ENCODE measurements at places on chromosomes 3 and 15.

DNA sequence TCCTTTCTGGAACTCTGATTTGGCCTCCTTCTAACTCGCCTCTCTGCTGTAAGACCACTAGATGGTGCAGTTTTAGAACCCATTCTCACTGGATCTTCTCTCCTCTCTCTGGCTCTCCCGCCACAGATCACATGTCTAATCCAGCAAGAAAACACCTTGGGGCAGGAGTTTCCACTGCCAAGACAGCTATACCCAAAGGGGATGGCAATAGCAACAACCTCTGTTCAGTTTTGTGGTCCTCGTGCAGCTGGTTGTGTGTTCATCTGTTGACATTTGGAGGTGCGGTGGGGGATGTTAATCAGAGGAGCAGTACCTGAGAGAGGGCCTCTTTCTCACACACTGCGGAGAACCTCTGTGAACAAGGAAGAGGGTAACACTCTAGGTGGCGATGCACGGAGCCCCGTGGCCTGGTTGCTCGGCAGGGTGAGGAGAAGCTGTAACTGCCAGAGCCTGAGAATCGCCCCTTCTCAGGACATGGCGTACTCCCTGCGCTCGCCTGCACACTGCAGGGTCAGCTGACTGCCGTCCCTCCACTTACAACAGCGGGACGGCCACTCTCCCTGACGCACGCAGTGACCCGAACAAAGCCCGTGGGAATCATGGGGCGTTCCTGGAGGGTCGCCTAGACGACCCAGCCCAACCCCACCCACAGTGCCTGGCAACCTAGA is at the start of gene TEX55:
Gene TEX55, plus strand, starts transcription at position 666 of the 668 bp plus-strand sequence. CDS start 25 bp downstream, outside the sequence.
- peak; percentile 79 for DNase-seq

- no peak for DNase-seq
Measured at GRCh38 chr3:9280451-9281219, 31.2 kb upstream of the SRGAP3 start.

DNA sequence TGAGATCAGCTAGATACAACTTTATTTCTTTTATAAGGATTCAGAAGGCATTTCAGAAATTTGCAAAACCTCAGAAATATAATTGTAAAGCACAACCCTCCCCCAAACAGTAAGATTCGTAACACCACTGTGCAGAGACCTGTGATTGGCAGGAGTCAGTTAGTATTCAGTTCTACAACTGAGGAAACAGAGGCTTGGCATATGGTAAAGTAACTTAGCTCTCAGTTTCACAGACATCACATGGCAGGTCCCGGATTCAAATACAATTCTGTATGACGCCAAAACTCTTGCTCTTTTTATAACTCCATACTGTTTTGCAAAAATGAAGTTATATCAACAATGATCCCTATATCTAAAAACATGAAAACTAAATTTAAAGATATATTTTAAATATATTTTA is 225.6 kb upstream of the LMCD1 start:
- DNase-seq: no peak

DNA sequence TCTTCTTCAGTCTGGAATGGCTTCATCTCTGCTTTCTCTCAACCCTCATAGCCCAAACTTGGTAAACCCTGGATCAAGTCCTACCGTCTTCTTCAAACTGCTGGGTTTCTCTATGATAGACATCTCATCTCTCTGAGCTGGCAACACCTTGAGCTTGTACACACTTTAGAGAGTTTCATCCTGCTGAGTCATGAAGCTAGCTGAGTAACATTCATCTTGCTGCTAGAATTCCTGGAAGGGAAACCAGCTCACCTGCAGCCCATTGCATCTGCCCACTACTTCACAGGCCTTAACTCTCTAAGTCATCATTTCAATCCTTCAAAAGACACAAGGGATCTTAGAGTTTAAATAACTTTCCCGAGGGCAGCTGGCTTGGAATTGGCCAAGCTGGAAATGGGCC is 175.5 kb upstream of the RORA start:
- no peak for DNase-seq

DNA sequence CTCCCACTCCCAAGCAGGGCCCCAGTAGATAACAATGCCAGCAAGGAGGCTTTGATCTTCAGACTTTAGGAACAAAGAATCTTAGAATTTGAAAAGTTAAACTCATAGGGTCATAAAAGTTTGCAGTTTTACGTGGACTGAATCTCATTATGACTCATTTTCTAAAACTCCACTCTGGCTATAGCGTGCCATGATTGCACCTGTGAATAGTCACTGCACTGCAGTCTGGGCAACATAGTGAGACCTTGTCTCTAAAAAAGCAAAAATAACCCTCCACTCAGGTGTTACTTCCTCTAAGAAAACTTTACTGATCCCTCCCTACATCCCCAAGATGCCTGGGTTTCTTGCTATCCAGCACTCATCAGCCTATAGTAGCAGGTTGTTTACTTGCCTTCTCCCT is 104.5 kb downstream of the IL20RB start:
- no peak for DNase-seq

DNA sequence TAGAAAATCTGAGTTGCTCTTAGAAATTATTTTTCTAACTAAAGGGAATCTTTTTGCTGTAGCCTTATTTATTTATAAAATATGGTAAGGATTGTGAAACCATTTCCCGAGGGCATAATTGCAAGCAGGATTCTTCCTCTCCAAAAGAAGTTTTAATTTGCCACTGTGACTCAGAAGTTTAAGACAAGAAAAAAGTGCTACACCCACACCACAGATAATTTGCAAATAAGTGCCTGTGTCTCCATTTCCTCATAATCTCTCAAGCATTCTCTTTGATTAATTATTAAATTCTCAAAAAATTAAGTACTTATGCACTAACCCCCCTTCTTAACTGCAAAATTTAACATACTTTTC is 43.6 kb downstream of the RASA2 start:
- DNase-seq: no peak

- peak; percentile 14 for DNase-seq
Measured at GRCh38 chr15:70507772-70508371, 255.5 kb downstream of the UACA start.

GRCh38 chr15:63826528-63826927 is 7.2 kb downstream of the HERC1 start:
- no peak for DNase-seq

GRCh38 chr3:73520931-73521461 is 103.7 kb downstream of the PDZRN3 start:
- no peak for DNase-seq

- no peak for DNase-seq
Measured at GRCh38 chr3:14518893-14519292, 21.2 kb downstream of the GRIP2 start.

- DNase-seq: no peak
Measured at GRCh38 chr3:183266454-183266853, 13.4 kb downstream of the B3GNT5 start.

- DNase-seq: no peak
Measured at GRCh38 chr15:74816624-74817369, 4.2 kb downstream of the LMAN1L start.

DNA sequence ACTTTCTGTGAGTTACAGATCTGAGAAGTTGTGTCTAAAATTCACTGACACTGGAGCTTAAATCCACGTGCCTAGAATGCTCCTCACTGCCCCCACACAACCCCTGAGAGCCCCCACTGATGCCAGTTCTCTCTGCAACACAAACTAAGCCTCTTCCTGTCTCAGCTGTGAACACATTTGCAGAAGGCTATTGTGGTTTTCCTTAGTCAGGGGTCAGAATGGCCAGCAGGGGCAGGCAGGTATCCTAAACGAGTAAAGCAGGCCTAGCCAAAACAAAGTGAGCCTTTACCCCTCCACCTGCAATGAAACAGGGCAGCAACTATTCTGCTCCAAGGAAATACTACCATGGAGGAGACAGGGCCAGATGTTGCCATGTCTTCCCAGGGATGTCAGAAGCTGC is 78.6 kb downstream of the FHIT start:
- no peak for DNase-seq

- no peak for DNase-seq
Measured at GRCh38 chr15:39131609-39132008, 449.3 kb upstream of the THBS1 start.

DNA sequence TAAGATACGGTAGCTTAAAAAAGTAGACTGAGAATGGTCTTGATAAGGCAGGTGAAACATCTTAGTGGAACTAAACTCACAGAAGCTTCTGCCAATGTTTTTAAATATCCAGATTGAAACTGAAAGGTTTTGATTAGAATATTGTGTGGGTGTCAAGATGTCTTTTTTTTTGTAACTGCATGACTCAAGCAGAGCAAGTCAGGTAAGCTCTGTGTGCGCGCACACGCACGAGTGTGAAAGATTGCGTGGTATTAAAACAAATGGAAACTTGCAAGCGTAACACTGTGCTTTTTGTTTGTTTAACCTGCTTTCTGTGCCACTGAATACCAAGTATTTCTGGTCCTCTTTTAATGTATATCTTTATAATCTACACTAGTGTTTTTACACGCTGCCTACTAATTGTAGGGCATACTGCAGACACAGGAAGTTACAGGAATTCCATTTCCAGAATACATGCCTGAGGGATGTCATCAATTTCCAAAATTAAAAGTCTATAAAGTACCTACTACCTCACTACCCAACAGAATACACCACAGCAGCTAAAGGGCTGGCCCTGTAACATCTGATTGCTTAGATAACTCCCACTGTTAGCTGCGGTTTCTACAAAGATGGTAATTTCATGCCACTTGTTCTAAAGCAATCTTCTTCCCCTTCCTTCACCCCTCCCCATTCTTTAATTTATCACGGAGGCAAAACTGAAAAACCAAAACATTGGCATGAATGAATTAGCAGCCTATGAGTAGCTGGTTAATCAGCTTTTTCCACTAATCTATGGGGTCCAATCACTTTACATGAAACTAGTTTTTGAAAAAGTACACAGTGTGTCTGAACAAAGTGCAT is 472.8 kb downstream of the SHQ1 start:
- DNase-seq: no peak

DNA sequence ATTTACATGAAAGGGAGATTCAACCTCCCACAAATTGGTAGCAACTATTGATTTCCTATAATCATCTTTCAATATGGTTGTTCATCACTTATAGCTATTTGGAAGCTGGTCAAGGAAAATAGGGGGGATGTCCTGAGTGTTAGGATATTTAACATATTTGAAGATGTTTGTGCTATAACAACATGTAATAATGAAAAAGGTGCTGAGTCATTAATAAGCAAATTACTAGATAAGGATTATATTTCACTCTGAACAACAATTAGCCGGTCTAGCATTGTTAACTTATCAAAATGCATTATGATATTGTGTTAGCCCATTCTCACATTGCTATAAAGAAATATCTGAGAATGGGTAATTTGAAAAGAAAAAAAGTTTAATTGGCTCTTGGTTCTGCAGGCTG is 225.8 kb upstream of the ARPP21 start:
- DNase-seq: no peak

GRCh38 chr3:168002786-168003368 is 92.8 kb downstream of the GOLIM4 start:
- no peak for DNase-seq

- DNase-seq: no peak
Measured at GRCh38 chr3:10554236-10554611, 48.8 kb upstream of the ATP2B2 start.

GRCh38 chr15:61047783-61048182 is 181.3 kb downstream of the RORA start:
- no peak for DNase-seq

GRCh38 chr15:78365917-78366316 is 25.8 kb downstream of the CRABP1 start:
- no peak for DNase-seq
